ENCODE measurements at places on chromosomes 12 and 14.

- no peak for DNase-seq
Measured at GRCh38 chr14:59199205-59199604, 10.7 kb downstream of the DAAM1 start.

DNA sequence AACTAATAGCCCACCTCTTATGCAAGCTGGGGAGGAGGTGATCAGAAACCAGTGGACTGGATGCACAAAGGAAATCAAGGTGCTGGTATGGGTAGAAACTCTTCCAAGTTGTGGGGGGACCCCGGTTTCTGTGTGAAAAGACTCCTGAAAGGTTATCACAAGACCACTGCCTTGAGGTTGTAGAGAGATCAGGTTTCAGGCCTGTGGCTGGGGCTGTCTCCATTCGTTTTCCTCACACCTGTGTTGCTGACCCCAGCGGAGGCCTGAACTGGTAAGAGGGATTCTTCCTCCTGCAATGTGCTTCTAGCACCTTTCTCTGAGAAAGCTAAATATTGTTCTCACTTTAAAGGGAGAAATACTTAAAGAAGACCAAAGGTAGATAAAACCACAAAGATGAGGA, 9.3 kb upstream of the OR4K5 start:
- DNase-seq: no peak

DNA sequence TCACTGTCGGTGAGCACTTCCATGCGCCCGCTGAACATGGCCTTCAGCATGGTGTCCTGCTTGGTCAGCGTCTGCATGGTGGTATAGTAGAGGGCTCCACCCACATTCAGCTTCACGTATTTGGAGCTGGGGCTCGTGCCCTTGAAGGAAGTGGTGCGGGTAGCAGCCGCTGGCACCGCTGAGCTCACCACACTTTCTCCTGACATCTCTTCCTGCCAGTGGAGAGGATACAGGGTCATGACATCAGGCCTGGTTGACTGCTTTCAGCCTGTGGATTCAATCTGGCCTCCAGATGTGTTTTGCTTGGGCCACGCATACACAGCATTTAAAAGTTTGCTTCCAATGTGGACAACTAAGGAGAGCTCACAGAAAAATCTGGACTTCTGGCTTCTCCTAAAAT, 7.6 kb downstream of the KCTD10 start:
- no peak for DNase-seq

DNA sequence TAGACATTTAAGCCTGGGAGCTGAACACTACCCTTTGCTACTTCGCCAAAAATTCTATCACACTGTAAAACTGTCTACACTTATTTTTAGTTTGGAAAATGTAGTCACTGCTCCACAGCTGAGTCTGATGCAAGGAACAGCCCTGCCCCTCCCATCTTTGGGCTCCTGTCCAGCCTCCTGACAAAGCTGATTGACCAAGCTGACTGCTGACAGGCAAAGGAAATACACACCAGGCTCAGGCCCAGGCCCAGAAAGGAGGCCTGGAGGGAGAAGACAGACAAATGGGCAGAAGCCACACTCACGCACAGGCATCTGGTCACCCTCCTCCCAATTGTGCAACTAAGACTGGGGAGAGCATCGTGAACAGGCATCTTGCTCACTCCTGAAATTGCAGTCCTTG, 55.3 kb downstream of the ISCA2 start:
- peak; percentile 38 for DNase-seq

DNA sequence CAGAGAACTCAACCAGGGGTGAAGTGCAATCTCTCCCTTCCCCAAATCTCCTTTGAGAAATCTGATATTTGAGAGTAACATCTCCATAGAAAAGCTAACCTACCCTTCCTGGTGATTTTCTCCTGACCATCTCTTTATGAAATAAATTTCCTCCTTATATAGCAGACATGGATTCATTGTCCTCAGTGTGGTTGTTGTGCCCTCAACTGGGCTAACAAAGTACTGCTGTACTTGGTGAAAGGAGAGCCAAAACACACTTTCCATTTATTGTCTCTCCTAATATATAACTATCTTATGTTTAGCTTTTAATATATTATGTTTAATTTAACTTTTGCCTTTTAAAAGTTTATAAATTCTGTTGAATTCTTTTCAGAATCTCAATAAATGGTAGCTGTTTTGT, 65.1 kb upstream of the SLCO1B1 start:
- peak; percentile 50 for DNase-seq

DNA sequence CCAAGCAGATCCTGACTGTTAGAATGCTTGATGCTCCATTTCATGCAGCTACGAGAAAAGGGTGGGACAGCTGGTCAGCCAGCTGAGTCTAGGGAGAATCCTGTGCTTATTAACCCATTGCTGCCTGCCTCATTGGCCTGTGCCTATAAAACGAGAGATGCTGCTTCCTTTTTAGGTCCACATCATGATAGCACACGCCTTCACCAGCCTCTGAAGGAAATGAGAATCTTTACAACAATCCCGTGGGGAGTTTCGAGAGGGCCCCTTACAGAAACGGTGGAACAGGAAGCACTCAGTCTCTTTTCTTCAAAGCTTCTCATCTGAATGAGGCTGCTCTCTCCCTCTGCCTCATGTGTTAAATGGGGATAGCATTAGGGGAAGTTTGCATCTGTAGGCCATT, 147.3 kb upstream of the RFLNA start:
- no peak for DNase-seq

GRCh38 chr14:51447411-51447810, 204.3 kb upstream of the FRMD6 start:
- DNase-seq: no peak

DNA sequence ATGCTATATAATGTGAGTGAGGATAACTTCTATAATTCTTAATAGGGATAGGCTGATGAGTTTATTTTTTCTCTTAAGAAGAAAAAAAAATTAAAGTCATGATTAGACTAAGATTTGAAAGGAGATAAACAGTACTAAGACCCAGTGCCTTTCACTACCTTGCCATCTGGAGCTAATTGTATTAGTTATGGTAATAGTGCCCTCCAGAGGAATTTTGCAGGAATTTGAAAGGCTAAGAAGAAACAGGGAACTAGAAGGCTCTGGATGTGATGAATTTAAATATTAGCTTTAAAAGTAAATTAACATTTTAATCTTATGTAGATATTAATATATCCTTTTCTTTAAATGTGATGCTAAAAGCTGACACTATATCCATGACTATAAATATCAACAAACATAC, 36.6 kb upstream of the PIK3C2G start:
- peak; percentile 57 for DNase-seq

DNA sequence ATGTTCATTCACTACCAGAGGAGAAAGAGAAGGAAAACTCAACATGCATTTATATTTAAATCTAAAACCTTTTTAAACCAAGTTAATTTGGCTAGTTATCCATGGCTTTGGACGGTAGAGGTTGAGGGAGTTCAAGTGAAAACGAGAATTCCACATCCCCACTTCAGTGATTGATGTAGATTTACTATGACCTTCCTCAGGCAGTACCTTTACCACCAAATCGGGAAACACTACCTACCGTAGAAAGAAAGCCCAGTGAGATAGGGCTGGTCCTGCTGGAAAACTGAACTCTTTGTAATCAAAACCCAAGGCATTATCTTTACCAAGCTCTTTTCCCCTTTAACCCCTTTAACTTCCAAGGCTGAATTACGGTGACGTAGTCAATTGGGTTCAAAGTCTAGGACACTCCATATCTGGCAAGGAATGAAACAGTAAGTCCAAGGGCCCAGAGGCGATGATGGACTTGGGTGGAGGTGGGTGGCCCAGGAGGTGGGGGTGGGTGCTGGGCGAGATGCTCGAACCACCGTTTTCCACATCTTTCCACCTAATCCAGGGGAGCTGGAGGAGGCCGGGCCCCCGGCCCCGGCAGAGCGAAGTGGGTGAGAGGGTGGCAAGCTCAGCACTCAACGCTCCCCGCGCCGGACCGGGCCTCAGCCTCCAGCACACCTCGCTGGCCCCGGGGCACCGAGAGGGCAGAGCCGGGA, 618 bp downstream of the SEC23A start:
- peak; percentile 42 for DNase-seq

GRCh38 chr12:94725375-94726168, 75.2 kb upstream of the TMCC3 start:
- DNase-seq: peak; percentile 75

DNA sequence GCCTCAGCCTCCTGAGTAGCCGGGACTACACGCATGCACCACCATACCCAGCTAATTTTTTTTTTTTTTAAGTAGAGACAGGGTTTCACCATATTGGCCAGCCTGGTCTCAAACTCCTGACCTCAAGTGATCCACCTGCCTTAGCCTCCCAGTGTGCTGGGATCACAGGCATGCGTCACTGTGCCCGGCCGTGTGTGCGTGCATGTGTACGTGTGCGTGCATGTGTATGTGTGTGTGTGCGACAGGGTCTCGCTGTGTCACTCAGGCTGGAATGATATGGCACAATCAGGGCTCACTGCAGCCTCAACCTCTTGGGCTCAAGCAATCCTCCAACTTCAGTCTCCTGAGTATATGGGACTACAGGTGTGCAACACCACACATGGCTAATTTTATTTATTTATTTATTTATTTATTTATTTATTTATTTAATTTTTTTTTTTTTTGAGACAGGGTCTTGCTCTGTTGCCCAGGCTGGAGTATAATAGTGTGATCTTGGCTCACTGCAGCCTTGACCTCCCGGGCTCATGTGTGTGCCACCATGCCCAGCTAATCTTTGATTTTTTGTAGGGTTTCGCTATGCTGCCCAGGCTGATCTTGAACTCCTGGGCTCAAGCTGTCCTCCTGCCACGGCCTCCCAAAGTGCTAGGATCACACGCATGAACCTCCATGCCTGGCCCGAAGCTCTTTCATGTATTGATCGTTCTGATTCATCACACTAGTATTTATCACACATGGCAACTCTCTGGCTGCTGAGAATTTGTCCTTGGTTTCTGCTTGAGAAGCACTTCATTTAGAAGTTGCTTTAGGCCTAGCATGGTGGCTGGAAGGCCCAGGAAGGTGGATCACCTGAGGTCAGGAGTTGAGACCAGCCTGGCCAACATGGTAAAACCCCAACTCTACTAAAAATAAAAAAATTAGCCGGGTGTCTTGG, 35.9 kb upstream of the CLIP1 start:
- DNase-seq: no peak

DNA sequence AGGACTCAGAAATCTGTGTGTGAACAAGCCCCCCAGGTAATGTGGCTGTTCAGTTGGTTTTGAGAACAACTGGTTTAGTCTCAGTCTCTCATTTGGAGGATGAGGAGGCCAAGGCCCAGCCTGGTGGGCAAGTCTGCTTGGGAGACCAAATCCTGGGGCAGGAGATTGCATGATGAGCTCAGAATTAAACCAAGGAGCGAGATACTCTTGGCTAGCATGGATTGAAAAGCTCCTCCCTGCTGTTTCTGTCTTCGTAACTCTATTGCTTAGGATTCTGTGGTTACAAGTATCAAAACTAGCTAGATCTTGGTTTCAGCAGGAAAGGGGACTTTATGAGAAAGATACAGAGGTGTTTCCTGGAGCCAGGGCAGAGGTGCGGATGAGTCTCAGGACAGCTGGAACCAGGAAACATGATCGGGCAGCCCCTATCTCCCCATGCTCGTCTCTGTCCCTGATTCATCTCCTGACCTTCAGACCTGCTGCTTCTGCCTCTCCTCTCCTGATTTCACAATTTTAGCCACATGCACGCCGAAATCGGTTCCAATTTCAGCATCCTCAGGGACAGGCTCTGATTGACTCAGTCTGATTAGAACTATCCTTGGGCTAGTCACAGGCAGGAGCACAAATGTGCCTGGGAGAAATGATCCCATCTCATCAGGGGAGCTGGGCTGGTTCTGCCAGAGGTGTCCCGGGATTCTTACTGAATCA, 40.2 kb upstream of the RIN3 start:
- DNase-seq: no peak

DNA sequence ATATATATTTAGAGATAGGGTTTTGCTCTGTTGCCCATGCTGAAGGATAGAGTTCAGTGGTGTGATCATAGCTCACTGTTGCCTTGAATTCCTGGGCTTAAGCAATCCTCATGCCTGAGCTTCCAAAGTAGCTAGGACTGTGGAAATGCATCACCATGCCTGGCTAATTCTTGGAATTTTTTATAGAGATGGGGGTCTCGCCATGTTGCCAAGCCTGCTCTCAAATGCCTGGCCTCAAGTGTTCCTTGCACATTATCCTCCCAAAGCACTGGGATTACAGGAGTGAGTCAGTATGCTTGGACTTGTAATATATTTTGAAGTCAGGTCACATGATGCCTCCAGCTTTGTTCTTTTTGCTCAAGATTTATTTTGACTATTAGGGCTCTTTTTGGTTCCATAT, 178.0 kb downstream of the RPAP3 start:
- no peak for DNase-seq

DNA sequence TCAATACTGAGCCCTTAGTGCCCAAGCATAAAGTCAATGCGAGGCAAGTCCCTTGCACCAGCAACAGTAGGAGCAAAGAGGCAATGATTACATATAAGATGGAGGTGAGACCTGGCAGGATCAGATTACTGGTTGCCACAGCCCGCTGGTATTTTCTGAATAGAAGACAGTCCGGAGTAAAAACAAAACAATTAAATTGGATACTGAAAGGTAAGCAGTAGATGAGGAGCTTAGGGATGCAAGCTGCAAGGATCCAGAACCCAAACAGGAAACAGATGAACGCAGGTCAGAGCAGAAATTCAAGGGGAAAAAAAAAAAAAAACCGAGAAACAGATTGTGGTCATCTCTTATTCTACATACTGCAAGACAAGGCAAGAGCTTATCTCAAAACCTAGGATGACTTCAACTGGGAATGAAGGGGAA, 119.6 kb downstream of the MED13L start:
- DNase-seq: no peak

DNA sequence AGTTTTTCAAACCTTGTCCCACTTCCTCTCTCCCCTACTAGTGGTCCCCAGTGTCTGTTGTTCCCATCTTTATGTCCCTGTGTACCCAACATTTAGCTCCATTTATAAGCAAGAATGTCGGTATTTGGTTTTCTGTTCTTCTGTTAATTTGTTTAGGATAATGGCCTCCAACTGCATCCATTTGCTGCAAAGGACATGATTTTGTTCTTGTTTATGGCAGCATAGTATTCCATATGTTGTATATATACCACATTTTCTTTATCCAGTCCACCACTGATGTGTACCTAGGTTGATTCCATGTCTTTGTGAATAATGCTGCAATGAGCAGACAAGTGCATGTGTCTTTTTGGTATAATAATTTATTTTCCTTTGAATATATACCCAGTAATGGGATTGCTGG, 52.2 kb downstream of the FAM186A start:
- DNase-seq: no peak

DNA sequence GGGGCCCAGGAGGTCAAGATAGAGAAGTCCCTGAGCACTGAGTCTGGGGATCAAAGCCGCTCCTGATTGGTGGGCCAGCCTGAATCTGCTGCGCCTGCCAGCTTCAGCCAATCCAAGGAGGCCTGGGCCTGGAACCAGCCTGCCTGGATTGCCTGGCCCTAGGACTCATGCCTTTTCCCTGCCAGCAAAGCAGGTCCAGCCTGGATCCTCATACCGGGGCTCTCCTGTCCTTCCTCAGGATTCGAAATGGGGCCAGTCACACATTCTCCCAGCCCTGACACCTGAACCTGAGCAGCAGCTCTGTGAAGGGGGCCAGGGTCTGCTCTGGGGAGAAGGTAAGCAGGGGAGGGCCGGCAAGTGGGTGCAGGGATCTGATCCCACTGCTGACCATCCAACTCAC, 81.9 kb downstream of the NINJ2 start:
- DNase-seq: no peak

- no peak for DNase-seq
Measured at GRCh38 chr14:94079891-94080620, 946 bp downstream of the DDX24 start.
